ENCODE measurements at places on chromosomes 12 and 14.
A peak's percentile ranks its signal among the peaks of the same experiment; 100 is the strongest.

DNA sequence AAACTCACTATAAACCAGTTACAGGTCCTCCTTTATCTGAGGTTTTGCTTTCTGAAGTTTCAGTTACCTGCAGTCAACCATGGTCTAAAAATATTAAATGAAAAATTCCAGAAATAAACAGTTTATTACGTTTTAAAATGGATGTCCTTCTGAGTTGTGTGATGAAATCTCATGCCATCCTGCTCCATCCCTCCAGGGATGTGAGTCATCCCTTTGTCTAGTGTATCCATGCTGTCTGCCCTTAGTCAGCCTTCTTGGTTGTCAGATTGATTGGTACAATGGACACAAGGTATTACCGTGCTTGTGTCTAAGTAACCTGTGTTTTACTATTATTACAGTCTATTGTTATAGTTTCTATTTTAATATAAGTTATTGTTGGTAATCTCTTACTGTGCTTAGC, 328.3 kb downstream of the APAF1 start:
- no peak for DNase-seq

GRCh38 chr12:40794087-40794486, 101.8 kb downstream of the CNTN1 start:
- DNase-seq: no peak

DNA sequence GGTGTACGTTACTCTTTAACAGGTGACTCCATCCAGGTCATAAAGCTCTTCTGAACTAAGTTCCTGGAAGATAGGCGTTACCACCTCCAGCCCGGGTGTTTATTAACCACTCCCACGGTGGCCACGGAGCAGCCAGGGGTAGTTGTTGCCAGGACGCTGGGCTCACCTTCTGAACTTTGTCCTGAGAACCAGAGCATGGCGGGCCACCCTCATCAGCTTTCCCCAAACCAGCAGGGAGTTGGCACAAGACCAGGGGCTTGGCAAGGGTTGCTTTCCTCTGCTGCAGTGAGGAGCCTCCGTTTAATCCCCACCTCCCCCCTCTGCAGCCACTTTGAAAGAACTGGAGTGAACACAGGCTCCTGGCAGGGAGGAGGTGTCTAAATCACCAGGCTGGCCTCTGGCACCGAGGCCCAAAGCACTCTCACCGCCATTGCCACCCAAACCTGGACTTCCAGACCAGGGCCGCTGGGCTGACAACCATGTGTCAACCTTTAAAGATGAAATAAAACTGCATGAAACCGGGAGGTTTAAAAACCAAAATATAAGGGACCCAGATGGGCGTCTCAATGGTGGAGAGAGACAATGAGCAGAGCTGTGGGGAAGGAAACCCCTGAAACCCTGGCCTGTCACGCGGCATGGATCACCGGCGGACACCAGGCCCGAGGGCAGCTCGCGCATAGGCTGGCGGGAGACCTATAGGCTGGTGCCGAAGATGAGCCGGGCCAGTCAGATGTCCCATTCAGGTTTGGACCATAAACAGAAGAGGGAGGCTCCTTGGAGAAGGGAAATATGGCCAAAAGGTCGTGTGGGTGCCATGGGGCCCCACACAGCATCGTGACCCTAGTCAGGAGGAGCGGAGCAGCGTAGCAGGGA, 30.9 kb upstream of the TDRD9 start:
- DNase-seq: no peak

DNA sequence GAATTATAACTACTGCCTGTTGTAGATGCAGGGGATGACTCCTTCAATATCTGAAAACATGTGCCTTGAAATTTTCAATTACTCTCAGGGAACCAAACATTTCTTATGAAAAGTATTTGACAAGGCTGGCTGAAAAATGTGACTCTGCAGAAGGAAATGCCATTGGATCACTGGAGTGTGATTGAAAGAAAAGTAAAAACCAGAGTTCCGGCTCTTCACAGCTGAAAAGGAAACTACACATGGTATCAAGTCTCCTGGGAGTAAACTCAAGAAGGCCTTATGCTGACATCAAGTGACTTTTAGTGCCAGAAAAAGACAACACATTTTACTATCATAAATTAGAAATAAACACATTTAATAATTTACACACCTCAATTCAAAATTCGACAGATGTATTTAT, 693.0 kb downstream of the LRFN5 start:
- DNase-seq: no peak

DNA sequence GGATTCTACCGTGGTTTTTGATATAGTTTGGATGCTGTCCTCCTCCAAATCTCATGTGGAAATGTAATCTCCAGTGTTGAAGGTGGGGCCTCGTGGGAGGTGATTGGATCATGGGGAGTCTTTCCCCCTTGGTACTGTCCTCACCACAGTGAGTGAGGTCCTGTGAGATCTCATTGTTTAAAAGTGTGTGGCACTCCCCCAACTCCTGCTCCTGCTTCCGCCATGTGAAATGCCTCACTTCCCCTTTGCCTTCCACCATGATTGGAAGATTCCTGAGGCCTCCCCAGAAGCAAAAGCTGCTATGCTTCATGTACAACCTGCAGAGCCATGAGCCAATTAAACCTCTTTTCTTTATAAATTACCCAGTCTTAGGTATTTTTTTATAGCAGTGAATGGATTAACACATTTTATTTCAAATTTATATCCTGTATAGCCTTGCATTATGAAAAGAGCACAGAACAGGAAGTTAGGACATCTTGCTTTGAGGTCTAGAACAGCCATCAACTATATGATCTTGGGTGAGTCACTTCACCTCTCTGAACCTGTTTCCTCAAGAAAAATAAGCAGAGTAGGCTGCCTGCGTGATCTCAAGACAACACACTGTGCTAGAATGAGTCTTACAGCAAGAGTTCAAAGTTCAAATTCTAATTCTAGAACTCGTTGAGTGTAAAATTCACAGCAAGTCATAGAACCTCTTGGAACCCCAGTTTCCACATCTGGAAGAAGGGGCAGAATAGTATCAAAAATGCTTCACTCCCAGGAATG, 160.9 kb upstream of the EEA1 start:
- peak; percentile 46 for DNase-seq

GRCh38 chr14:56992332-56992820, 182.1 kb upstream of the OTX2 start:
- DNase-seq: no peak

Data from BJ (cell line).